ENCODE measurements at places on chromosomes 12 and 14.

DNA sequence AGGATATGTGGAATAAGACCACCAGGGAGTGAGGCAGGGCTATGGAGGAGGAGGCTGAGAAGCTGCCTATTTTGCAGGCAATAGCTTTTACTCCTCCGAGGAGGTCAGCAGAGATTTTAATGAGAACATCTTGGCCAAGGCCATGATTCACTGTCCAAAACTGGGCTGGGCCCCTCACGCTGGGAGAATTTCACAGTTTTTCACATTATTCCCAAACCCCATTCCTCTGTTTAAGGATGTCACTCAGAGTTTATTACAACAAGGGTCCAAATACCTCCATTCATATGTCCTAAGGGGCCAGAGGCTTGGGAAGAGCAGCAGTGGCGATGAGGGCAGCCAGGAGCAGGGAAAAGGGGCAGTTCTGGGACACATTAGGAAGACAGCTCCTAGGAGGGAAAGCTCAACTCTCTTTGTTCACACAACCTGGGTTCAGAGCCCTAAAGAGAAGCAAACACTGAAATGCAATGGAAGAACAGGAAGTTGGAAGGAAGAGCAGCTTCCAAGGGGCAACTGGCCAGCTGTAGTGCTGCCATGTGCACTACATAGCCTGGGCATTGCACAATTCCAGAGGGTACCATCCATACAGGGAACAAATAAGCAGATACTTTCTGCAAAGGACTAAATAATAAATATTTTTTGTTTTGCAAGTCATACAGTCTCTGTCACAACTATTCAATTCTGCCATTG is 283.2 kb downstream of the NUAK1 start:
- no peak for DNase-seq

GRCh38 chr14:45680531-45680930 is 427.5 kb upstream of the MIS18BP1 start:
- DNase-seq = no peak

DNA sequence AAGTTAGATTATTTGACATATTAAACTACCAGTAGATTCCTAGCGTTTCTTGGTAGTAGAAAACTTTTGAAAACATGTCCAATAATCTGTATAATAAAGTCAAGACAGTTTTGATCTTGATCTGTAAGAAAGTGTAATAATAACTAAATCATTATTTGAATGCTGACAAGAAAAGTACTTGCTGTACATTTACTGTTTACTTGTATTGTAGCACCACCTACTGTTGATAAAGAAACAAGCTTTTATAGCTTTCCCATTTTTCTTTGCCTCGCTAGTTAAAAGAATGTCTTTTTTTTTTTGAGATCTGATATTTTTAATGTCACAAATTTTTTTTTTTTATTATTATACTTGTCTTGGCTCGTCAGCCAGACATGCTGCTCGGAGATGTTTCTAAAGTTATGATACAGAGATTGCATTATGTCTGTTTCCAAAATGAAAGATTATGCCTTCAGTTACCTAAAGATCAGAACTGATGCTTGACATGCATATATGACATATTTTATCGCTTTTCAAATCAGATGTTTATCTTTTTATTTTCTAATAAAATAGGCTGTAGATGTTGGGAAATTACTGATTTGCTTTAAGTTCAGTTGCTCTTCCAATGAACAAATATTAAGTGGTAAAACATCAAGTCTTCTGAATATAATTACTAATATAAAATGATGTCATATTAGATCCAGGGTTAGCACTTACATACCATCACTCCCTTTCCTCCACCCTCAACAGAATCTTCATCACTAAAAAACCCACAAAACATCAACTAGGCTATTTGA is 140.5 kb downstream of the AKAP6 start:
- DNase-seq = no peak

- peak; percentile 3 for DNase-seq
Measured at GRCh38 chr14:100531152-100532121, 55.8 kb downstream of the BEGAIN start.

GRCh38 chr12:47234576-47235141 is 154.9 kb upstream of the AMIGO2 start:
- DNase-seq = no peak

GRCh38 chr12:94584377-94584776 is 66.0 kb downstream of the TMCC3 start:
- DNase-seq = no peak

GRCh38 chr12:546920-547845 is 87.4 kb downstream of the B4GALNT3 start:
- peak; percentile 62 for DNase-seq

Measured in activated gamma-delta T cell treated with Interleukin-2 at 50 U/mL for 16 hours (primary cell).